ENCODE measurements at places on chromosomes 5 and 9. TPM values are rescaled to one million over a fixed set of nuclear protein-coding genes. Genes with fewer than 3 reads are reported as not detected.

HRCT1 gene
- total RNA-seq = 2.6 TPM

PTBP3 gene
- total RNA-seq = 40.2 TPM

ERCC6L2 gene
- 32.1 TPM for total RNA-seq

VCAN gene
- 0.25 TPM for total RNA-seq

PDLIM4 gene
- total RNA-seq = 26.7 TPM

EQTN gene
- total RNA-seq = not detected

EMB gene
- under 0.01 TPM for total RNA-seq

TIGD6 gene
- total RNA-seq = 5.3 TPM

GAS1 gene
- 0.77 TPM for total RNA-seq

CDC20B gene
- total RNA-seq = not detected

DNA sequence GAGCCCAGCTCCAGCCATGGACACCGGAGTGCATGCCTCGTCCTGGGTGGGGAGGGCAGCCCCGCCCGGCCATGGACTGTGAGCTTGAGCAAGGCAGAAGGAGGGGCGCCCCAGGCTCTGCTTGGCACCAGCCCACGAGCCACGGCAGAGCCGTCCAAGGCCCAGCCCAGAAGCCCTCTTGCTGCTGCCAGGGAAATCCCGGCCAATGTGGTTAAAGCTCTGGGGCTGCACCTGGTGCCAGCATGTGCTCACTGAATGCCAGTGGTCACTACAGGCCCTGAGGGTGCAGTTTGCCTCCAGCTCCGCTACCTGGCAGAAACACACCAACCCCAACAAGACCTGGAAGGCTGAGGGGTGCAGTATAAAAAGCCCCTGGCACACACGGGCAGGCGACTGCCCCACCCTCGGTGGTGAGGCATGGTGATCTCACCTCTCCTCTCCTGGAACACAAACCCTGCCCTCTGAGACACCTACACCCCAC lies 11.8 kb downstream of the BRD3 start:
- DNase-seq = peak; percentile 15

DNA sequence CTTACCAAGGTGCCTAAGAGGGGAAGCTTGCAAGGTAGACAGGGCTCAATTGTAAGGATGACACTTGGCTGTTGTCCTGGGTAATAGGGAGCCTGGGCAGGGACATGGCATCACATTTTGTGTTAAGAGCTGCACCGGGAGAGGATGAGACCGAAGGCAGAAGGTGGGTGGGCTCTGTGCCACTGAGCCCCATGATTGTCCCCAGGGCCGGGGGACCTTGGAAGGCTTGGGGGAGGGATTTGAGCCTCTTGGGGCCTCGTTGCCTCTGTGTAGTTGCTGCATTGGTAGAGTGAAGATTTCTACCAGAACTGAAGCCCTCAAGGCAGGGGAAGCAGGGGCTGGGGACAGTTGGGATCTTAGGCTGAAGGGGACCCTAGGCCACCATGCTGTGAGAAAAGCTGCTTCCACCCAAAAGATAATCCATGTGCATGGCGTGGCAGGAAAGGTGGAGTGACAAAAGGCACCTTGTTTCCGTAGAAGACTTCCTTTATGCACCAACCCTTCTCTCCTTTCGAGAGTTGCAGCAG lies 11.9 kb downstream of the FGF18 start:
- DNase-seq = no peak

GRCh38 chr5:169095976-169096375 lies 205.0 kb downstream of the SLIT3 start:
- no peak for DNase-seq

GRCh38 chr5:11378461-11378860 lies 525.8 kb downstream of the CTNND2 start:
- DNase-seq = no peak

GRCh38 chr9:94649100-94649819 lies 9.9 kb upstream of the FBP1 start:
- DNase-seq = no peak
